ENCODE measurements at places on chromosomes 7 and 10.

- DNase-seq = no peak
These were observed 120.7 kb upstream of the FAM3C start for GRCh38 chr7:121516821-121517220.

DNA sequence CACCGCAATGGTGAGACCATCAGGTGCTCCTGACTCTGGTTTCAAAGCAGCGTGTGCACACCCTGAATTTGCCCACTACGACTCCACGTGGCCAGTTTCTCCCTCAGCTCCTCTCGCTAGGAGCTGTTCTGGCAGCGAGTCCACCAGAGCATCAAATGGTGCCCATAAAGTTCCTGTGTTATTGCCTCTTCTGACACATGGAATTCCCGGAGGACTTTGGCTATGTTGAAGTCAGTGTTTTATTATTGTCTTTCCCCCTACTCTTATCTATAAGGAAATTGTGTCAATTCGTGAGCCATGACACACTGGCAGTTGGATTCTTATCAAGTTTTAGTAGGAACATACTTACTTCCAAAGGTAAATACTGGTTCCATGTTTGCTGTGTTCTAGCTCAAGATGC, 53.9 kb upstream of the NPVF start:
- no peak for DNase-seq

DNA sequence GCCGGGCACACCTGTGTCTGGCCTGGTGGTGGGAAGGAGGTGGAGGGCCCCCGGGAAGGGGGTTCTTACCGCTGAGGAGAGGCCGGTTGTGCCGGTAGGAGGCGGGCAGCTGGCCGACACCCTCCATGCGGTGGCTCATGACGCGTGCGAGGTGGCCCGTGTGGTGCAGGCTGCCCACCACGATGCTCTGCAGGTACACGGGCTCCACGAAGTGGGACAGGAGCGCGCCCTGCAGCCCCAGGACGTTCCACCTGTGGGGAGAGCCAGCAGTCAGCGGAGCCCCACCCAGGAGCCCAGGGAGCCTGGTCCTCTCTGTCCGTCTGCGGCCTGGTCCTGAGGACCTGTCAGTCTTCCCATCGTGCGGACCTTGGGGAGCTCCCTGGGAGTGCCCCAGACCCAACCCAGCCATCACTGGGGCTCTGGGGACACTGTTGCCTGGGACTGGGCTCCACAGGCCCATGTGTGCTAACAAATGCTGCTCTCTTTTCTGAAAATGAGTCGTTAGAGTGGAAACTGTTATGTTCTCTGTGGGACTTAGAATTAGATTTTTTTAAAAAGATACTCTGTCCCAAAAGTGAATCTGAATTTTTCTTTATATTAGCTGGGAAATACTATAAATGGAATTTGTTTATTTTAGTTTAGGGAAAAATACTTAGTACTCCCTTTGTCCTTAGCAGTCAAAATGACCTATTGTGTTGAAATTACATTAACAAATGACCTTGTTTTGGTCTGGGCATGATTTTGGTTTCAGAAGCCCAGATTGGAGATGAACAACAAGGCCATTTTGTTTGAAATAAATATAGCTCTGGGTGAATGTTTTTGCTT, 143.9 kb downstream of the WDR37 start:
- DNase-seq = no peak

- peak; percentile 31 for DNase-seq
These were observed 7.4 kb downstream of the NOD1 start for GRCh38 chr7:30471205-30471604.

- no peak for DNase-seq
These were observed 185.3 kb downstream of the RPS24 start for GRCh38 chr10:78218798-78219490.

GRCh38 chr7:155788616-155789000, 23.7 kb downstream of the SHH start:
- DNase-seq = peak; percentile 28

DNA sequence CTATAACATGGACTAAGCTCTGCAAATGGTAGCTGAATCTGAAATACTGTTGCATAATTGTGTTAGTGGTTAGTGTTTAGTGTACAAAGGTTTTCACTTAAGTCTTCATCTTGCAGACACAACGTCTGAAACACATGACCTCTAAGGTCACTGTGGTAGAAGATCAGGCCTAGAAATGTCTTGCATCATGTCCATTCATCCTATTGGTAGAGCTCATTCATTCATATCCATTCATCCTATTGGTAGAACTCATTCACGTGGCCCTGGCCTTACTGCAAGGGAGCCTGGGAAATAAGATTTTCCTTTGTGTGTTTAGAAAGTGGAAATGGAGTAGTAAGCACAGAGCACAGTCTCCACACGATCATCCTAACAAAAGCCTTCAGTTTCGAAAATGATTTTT, 485.8 kb downstream of the PLXNA4 start:
- DNase-seq = peak; percentile 12

- DNase-seq = peak; percentile 99
These were observed 18.6 kb downstream of the FOXK1 start for GRCh38 chr7:4700577-4701235.

GRCh38 chr10:44832595-44833390, 78.3 kb upstream of the TMEM72 start:
- DNase-seq = no peak

GRCh38 chr10:37520488-37520887, 336.9 kb downstream of the ZNF248 start:
- DNase-seq = no peak

- DNase-seq = no peak
These were observed 14.8 kb upstream of the CNPY1 start for GRCh38 chr7:155560982-155561686.

DNA sequence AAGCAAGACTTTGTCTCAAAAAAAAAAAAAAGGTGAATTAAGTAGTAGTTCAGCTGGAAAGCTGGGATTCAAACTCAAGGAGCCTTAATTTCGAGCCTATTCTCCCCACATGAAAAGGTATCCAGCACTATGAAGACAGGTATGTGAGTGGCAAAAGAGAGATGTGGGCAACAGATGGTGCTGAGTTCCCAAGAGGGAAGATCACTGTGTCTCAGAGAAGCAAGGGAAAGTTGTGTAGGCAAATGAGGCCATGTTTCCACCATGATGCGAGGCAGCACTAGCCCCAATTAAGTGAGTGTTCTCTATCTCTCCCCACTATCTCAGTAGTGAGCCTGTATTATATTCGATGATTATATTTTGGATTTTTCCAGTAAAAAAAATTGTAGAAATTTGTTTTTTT, 19.8 kb upstream of the ST7 start:
- no peak for DNase-seq

GRCh38 chr7:159118623-159119022, 26.0 kb downstream of the VIPR2 start:
- DNase-seq = no peak

DNA sequence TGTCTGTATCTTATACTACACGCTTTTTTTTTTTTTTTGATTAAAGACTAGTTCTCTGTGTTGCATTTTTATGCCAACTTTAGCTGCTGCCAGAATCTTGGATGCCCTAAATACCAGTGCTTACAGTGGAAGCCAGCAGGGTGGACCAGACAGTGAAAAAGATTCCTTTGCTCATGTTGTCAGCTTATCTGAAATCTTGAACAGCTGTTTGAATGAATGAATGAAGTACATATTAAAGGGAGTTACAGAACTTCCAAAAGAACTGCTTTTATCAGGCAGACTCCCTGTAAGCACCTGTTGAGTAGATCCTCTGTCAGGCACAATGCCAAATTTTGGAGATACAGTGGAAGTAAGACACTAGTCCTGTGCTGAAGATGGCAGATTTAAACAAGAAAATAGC, 184.9 kb downstream of the PPP1R9A start:
- DNase-seq = no peak
